ENCODE measurements at places on chromosomes 2 and 18.

GRCh38 chr18:46324087-46324955 lies 220.1 kb downstream of the HAUS1 start:
- no peak for DNase-seq

DNA sequence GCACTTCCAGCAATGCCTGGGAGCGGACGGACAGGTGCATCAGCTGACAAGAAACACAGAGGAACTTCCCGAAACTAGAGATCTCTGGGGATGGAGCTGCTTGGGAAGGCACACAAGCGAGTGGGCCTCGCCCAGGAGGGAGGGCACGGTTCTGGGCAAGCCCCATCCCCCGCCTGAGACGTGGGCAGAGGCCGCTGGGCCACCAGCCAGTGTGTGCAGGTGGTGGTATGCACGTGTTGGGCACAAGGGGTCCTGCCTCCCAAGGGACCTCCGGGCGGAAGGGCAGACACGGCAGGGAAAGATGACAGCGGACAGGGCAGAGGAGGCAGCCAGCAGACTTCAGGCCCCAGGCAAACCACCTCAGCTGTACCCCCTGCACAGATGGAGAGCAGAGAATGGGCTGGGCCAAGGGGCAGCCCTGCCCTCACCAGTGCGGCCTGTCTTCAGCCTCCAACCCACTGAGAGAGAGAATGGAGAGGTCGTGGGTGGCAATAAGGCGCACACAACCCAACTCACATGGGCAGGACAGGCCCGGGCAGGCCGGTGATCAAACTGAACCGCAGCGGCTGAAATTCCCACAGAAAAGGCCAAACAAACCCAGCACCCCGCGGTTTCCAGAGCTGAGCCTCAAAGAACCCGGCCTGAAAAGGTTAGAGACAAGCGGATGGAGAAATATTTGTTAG lies 51.2 kb downstream of the HDAC4 start:
- peak; percentile 8 for DNase-seq

DNA sequence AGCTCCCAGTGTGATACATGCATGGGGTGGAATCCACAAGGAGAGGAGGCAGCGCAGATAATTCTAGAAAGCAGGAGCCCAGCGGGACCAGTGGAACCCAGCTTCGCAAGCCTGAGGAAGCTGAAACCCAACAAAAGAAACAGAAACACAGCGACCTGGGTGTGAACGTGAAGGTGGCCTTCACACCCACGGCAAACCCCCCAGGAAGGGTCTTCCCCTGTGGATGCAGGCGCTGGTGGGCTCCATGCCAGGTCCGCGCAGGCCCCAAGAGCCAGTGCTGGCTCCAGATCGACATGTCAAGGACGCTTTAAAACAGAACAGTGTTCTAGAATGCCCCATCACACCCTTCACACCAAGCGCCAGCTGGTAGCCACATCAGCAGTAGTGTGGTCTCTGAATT lies 22.1 kb downstream of the KIF1A start:
- DNase-seq = no peak

- no peak for DNase-seq
These were observed 29.5 kb upstream of the SMAD7 start for GRCh38 chr18:48979944-48980890.

GRCh38 chr2:136404176-136404575 lies 286.2 kb upstream of the CXCR4 start:
- DNase-seq = no peak

- no peak for DNase-seq
These were observed 458.8 kb downstream of the METTL4 start for GRCh38 chr18:2112435-2113045.

GRCh38 chr18:79479761-79480161 lies 84.0 kb downstream of the NFATC1 start:
- DNase-seq = no peak

DNA sequence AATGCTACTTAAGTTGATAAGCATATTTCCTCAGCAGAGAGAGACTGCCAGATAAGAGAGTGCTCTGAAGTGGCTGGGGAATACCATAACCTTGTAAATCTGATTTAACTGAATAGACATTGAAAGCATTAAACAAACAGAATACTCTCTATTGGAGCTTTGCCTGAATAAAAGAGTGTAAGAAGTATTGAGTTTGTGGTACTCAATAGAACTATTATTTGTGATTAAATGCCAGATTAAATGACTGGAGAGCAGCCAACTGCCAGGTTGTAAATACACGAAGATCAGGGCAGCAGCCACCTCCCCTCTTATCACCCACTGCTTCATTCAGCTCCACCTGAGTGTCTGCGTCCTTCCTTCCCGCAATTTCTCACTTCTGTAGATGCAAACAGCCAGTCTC lies 373.6 kb downstream of the DCDC2C start:
- no peak for DNase-seq

- DNase-seq = no peak
These were observed 48.6 kb downstream of the UGGT1 start for GRCh38 chr2:128139624-128140023.

DNA sequence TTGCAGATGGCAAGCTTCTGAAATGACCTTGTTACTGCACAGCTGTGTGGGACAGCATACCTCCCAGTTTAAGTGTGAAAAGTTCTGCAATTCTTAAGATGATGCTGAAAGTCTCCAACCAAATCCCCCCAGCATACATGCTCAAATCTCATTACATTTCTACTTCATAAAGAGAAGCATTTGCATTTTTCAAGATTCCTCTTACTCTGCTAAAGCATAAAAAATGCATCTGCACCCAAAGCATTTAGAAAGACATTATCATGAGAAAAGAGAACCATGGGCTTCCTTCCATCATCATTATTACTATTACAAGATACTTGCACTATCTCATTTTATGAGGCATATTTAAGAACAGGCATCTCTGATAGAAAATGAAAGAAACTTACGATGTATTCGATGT lies 236.9 kb upstream of the REV1 start:
- DNase-seq = no peak

DNA sequence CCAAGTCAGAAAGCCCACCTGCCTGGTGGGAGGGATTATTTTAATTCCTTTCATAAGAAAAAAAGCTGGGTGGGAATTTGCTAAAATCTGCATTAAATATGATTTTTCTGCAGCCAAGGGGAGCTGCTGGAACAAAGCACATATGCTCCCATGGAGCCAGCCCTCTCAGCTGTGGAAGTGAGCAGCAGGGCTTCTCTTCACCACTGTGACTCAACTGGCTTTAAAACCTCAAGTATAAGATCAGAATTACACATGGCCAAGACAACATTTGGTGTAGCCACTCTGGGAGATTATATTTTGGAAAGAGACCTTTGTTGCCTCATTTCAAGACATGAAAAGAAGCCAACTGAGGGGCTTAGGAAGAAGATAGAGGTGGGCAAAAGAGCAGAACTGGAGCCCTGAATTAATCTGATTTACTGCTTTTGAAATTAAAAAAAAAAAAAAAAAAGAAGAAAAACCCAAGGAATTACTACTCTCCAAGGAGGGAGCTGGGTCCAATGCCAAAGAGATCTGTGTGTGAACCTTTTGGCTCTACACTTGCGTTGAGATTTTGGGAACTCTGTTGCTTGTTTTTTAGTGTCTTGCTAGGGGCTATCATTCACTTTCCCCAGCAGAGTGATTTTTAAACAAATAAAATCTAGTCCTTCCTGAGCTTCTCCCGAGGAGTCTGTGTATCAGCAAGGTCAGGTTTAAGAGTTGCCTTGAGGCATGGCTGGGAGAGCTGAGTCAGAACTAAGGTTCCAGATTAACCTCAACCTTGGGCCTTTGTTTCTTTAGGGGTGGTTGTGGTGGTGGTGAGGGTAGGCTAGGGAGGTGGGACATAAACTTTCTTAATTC lies 6.0 kb downstream of the LHCGR start:
- no peak for DNase-seq

DNA sequence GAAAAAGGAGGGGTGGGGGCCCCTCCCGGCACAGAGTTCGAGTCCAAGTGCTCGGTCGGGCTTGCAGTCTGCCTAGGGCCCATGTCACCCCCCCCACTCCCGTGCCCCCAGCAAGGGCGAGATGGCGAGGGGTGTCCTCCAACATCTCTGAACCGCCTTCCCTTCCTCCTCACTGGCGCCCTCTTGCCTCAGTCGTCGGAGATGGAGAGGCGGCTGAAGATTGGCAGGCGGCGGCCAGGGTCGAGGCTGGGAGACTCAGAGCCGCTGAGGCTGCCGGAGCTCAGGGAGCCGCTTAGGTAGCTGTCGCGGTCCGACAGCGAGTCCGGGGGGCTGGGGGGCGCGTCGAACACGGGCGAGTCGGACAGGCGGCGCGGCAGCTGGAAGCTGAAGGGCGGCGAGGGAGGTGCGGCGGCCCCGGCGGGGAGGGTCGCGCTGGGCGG lies 2.3 kb downstream of the ZFP36L2 start:
- DNase-seq = peak; percentile 56

- DNase-seq = no peak
These were observed 70.0 kb upstream of the ATIC start for GRCh38 chr2:215241791-215242305.

GRCh38 chr2:79915455-79915854 lies 389.1 kb downstream of the LRRTM1 start:
- DNase-seq = no peak

DNA sequence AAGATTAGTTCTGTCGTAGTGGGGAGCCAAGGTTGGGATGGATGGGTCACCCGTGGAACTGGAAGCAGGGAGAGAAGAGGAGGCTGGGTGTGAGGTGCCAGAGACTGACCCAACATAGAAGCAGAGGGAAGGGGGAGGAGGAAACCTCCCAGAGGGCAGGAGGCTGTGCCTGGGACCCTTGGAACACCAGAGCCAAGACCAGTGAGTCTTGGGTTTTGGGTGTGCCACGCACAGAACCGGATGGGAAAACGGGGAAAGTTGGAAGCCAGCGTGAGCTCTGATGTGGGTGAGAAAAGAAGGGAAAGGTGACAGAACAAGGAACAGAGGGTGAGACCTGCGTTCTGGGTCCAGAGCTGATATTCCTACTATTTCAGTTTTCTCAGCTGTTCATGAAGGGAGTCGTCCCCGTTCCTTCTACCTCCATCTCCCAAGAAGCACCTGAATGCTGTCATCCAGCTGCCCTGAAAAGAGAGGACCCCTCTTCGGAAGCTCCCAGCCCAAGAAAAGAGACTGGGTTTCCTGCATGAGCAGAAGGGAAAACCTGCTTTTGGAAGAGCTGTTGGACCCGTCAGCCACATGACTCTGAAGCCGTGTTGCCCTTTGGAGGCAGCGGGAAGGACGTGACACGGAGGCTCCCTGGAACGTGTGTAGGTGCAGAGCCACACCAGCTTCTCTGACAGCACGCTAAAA lies 250.1 kb downstream of the NDUFA10 start:
- no peak for DNase-seq

GRCh38 chr2:178589335-178589734 lies 109.1 kb downstream of the PLEKHA3 start:
- no peak for DNase-seq

- no peak for DNase-seq
These were observed 239.4 kb downstream of the DYSF start for GRCh38 chr2:71692621-71693277.

- no peak for DNase-seq
These were observed 14.6 kb downstream of the EML4 start for GRCh38 chr2:42183775-42184174.

DNA sequence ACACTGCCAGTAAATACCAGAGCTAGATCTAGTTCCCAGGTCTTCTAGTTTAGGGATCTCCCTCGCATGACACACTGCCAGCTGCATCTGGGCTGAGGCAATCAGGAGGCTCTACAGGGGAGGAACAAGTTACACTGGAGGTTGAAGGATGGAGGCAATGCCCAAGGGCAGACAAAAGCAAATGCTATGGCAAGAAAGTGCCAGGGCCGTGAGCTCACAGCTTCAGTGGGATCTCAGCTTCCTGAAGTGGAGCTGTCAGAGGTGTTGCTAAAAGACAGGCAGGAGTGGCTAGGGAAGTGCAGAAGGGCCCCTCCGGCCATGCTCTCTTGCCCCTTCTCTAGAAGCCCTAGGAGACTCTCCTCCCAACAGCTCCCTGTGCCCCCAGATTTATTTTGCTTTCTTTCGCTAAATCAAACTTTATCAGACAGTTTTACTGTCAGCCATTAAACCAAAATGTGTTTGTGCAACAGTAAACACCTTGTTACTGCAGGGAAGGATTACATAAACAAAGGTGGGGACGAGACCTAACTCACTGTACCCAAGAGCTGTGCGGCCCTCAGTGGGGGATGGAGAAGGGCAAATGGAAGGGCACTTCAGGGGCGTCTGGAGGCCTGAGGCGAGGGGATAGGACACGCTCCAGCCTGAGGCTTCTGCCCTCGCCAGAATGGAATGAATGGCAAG lies 39.4 kb upstream of the PKDCC start:
- no peak for DNase-seq

DNA sequence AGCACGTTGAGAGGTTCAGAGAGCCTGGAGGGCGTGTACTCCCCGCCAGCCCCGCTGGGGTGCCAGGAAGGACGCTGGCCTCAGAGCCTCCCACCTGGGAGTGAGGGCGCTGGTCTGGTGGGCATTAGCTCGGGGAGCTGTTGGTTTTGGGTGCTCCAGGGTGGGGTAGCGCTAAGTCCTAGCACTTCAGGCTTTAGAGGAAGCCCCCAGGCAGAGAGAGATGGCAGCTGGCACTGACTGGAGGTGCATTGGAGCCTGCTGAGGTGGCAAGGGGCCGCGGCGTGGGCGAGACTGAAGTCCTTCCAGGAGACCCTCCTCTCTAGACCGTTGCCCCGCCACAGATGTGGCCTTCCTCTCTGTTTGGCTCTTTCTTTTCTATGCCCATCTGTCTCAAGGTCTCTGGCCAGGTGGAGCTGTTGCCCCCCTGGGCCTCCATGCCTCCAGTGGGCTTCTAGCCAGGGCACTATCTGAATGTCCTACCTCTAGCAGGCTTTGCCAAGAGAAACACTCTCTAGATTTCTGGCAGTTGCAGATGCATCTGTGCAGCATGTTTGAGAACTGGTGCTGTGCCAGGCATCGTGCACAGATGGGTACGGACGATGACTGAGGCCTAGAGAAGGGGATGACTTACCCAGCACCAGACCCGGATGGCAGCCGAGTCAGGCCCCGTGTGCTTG lies 6.6 kb downstream of the CAPN10 start:
- DNase-seq = no peak

GRCh38 chr2:237956402-237956736 lies 10.4 kb upstream of the UBE2F start:
- no peak for DNase-seq

GRCh38 chr2:192000196-192000980 lies 153.5 kb upstream of the CAVIN2 start:
- no peak for DNase-seq

DNA sequence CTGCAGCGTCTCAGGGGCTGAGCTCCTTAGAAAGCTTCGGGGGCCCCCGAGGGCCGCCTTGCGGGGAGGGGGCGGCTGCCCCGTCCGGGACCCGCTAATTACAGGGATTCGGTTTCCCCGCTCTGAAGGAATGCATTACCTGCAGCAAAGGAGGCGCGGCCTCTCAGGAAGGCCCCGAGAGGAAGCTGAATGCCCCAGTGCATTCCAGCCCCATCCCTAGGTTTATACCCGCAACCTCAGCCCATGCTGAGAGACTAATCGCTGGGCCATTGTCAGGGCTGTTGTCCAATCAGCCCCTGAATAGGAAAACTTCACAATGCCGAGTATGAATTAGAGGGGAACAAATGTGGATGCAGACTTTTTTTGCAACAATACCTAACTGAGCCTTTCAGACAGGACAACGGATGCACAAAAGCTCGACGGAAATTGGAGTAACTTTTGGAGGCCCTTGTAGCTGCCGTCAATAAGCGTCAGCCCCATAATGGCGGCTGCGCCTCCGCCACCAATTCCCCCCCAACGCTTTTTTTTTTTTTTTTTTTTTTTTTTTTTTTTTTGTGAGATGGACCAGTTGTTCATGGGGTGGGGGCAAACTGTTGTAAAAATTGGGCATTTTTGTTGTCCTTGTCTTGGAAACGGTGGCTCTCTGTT lies 138.6 kb upstream of the SIX3 start:
- no peak for DNase-seq

- DNase-seq = no peak
These were observed 73.7 kb upstream of the ETAA1 start for GRCh38 chr2:67323209-67323991.
